ENCODE measurements at places on chromosomes 5 and 9.

DNA sequence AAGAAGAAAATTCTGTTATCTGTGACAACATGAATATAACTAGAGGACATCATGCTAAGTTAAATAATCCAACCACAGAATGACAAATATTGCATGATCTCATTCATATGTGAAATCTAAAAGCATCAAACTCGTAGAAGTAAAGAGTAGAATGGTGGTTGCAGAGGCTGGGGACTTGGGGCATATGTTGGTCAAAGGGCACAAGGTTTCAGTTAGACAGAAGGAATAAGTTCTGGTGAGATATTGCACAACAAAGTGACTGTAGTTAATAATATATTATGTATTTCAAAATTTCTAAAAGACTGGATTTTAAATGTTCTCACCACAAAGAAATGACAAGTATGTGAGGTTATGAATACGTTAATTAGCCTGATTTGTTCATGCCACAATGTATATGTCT lies 24.8 kb downstream of the GRIA1 start:
- no peak for DNase-seq

- DNase-seq: no peak
Measured at GRCh38 chr9:495739-496138, 281.1 kb downstream of the DOCK8 start.

- no peak for DNase-seq
Measured at GRCh38 chr9:114684036-114684435, 2.0 kb upstream of the TEX48 start.

DNA sequence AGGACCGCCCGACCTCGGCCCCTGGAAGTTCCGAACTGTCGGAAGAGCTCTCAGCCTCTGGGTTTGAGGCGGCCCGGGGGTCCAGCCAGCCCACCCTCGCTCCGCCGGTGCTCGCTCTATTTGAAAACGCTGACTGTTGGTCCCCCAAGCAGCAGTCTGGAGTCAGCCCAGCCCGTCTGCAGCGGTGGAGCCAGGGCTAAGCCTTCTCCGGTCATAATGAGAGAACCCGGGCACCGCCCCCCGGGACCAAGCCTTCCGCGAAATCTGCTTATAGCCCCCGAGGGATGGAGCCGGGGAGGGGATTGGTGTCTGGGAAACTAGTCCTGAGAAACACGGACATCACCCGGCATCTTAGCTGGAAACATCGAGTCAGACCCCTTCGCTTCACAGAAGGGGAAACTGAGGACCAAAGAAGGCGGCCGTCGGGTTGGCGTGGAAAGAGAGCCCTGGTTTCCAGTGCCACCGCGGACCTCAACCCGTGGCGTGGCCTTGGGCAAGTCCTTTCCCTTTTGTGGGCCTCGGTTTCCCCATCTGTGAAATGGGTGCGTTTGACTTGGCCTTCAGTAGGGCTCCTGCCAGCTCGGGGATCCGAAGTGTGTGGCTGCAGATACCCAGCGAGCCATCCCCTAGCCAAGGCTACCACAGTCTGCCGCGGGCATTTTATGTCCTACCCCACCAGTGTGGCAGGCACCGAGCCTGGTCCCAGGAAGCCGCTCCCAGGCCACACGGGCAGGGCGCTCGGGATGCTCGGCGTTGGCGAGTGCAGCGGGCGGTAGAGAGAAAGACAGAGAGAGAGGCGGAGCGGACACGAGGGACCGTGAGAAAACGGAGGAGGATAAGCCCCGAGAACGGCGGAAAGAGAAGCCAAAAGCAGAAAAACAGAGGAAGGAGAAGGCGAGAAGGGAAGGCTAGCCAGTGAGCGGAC lies 857 bp downstream of the ADAM19 start:
- no peak for DNase-seq

GRCh38 chr5:55604611-55605067 lies 69.9 kb upstream of the PLPP1 start:
- no peak for DNase-seq

GRCh38 chr5:172748341-172748843 lies 22.6 kb downstream of the DUSP1 start:
- no peak for DNase-seq

- DNase-seq: no peak
Measured at GRCh38 chr5:134258896-134259295, 33.0 kb upstream of the PPP2CA start.

DNA sequence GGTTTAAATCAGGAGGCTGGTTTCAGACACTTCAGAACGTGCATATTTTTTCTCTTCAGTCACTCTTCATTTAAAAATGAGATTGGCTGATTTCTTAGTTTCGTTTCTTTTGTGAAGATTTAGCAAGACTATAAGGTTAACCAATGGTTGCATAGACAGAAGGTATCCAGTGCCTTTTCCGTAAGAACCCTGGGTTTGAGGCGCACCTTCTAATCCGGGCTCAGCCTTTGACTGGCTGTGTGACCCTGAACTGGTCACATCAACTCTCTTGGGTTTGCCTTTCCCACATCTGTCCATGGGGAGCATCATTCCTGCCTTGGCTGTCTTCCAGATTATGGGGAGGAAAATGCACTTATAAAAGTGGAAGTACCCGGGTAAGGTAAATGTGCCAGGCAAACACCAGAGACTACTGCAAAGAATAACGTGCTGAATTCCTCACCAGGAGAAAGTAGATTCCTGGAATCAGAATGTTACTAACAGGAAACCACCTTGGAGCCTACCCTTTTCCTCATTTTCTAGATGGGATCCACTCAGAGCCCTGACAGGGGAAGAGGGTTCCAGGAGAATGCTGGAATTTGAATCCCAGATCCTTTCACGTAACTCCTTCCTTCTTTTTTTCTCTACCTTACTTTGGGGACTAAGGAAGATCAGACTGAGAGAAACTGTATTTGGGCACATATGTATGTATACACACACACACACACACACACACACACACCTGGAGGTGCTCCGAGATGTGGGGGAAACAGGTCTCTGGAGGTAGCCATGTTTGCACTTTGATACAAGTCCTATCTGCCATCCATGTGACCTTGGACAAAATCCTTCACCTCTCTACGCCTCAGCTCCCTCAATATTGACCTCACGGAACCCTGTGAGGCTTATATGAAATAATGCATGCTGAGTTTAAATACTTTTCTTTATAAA lies 6.8 kb downstream of the HAND1 start:
- DNase-seq: no peak

GRCh38 chr9:69071059-69071458 lies 35.5 kb downstream of the FXN start:
- no peak for DNase-seq

DNA sequence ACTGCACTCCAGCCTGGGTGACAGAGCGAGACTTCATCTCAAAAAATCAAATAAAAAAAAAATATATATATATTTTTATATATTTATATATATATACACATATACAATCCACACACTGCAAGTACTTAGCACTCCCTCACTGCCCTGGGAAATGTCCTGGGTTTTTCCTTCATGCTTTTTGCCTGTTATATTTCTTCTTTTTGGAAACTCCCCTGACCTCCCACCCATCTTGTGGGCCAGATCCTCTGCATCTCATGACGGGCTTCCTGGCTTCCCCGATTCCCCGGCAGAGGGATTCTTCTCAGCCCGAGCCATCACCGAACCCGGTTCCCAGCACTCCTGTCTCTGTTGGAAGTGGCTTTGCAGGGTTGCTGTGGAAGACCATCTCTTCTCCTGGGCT lies 39.5 kb upstream of the NCS1 start:
- DNase-seq: no peak

- DNase-seq: no peak
Measured at GRCh38 chr9:7103367-7103766, 345.6 kb downstream of the KDM4C start.

- no peak for DNase-seq
Measured at GRCh38 chr9:98272083-98272482, 16.6 kb upstream of the TBC1D2 start.

GRCh38 chr5:179864686-179865085 lies 6.1 kb upstream of the MRNIP start:
- no peak for DNase-seq

DNA sequence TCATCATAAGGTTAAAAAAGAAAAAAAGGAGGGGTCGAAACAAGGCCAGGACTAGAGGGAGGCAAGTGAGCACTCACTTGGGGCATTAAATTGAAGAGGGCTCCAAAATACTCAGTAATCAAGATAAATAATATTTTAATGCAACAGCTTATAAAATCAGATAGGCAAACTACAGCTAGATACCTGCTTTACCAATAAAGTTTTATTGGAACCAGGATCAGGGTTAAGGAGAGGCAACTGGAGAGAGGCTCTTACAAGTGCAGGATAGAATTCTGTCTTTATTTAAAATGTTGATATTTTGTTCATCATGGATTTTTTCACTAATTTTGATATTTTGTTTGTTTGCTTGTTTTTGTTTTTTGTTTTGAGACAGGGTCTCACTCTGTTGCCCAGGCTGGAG lies 30.3 kb upstream of the PURA start:
- DNase-seq: no peak

- DNase-seq: no peak
Measured at GRCh38 chr5:157486221-157486681, 26.2 kb downstream of the NIPAL4 start.

DNA sequence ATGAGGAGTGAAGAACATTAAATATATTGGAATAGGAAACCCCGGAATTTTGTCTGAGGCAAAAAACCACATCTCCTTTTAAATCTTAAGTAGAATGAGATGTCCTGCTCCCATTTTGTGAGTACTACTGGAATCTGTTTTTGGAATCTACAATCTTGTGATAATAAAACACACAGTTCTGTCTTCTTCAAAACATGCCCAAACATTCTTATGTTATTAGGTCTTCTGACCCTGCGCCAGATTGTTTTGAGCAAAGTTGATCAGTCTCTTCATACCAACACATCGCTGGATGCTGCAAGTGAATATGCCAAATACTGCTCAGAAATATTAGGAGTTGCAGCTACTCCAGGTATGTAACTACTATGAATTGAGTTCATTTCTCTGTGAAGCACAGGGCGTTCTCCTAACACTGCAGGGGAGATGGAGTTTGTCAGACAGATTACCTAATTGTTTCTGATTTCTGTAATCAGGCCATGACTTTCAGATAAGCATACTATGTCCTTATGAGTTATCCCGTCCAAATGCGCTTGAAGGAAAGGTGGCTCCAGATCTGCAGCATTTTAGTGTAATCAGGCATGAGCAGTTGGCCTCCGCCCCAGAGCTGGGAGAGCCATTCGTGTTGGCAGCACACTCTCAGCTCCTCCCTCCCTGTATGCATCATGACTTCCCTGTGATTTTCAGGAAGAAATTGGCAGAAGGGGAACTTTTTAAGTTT lies 88.0 kb downstream of the NLN start:
- DNase-seq: no peak

DNA sequence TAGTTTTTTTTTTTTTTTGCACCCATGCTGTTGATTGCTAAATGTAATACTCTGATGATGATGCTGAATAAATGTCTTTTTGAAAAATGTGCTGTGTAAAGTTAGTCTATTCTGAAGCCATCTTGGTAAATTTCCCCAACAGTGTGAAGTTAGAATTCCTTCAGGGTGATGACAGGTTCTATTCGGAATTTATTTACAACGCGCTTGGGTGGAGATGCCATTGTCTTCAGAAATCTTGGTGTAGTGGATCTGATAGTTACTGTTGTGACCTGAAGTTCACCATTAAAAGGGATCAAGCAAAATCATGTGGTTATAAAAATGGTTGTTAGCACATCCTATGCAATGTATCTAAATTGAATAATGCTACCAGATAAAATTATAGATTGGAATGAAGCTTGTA lies 36.3 kb upstream of the DMRT1 start:
- DNase-seq: no peak

GRCh38 chr5:174409070-174409469 lies 315.3 kb upstream of the MSX2 start:
- DNase-seq: no peak

DNA sequence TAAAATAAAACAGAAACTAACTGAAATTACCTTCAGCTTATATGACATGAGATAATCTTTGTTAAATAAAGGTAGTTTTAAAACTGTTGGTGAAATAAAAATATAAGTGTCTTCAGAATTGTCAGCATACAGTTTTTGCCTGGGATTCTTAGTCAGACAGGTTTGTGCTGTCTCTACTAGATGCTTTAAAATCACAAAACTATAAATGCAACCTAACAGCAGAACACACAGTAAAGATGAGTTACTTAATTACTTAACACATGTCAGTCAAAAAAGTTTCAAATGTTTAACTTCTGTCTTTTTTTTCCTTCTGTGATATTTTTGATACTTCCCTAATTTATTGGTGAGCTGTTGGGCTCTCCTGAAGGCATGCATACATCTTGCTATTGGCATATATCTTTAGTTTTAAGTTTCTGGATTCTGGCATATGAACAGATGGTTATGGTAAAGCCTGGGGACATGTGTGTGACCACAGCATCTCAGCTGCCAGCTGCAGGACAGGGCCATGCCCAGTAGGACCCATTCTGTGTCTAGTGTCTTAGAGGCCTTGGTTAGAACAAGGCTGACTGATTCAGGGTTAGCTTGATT lies 231.1 kb upstream of the NUDT12 start:
- no peak for DNase-seq

- DNase-seq: no peak
Measured at GRCh38 chr9:127168756-127169574, 46.5 kb upstream of the ANGPTL2 start.

DNA sequence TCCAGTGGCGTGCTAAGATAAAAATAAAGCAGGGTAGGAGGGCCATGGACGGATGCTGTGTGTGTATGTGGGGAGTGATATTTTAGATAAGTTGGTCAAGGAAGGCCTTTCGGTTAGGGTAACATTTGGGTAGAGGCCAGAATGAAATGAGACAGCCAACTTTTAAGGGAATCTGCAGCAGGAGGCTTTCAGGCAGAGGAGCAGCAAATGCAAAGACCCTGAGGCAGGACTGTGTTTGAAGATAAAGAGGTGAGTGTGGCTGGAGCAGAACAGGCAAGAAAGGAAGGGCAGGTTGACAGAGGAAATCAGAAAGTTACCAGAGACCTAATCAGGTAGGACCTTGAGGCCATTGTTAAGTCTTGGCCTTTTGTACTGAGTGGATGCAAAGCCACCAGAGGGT lies 106.2 kb downstream of the MAST4 start:
- DNase-seq: no peak

DNA sequence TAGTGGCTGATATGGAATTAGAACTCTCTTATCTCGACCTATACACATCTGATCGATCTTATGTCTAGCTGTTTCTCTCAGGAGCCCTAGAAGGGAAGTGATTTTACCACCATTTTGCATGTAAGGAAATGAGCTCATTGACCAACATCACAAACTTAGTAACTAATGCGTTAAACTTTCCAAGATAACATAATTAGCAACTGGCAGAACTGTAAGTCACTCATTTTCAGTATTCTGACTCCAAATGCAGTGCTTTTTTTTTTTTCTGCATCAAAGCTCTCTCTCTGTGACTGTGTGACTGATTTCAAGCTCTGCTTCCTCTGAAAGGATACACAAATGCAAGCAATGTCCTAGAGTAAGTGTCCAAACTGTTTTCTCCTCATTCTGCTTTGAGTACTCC lies 68.1 kb upstream of the FBXL7 start:
- no peak for DNase-seq

DNA sequence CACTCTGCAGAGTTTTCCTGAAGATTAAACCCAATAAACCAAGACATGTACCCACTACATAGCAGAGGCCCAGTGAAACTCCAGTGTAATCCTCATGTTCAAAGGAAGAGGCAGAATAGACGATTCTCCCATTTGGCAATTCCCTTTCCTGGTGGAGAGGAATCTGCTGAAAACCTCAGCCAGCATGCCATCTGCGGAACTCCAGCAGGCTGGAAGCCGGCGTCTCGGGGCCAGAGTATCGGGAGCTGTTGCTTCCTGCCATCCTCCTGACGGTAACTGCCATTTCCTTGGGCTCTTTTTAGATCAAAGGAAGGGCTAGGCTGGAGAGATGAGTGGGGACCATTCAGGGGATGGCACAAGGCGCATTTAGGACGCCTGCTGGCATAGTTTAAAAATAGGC lies 20.5 kb downstream of the NEURL1B start:
- no peak for DNase-seq

- no peak for DNase-seq
Measured at GRCh38 chr9:119086590-119086989, 282.6 kb downstream of the BRINP1 start.
